ENCODE measurements at places on chromosomes 3 and 15. TPM values are rescaled to one million over a fixed set of nuclear protein-coding genes. Genes with fewer than 3 reads are reported as not detected.

DNA sequence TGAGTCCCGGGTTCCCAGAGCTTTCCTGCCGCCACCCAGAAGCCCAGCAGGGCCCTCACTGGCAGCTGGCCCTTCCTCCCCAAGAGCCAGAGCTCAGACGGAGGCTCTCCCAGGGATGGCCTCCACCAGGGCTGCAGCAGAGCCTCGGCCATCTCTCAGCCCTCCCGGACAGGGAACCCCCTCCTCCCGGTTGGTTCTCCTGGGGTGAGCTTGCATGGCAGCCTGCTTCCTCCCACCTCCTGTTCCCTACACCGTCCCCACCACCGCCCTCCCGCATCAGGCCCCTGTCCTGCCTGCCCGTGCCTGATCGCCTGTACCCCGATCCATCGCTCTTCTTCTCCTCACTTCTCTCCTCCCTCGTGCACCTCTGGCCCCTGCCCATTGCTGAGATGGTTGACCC is 24.1 kb upstream of the MUC4 start:
- no peak overlapping the region for H3K4me3 ChIP-seq
- no peaks in the 10 kb centered on the region for H3K27me3 ChIP-seq
- no peak for DNase-seq
- H3K4me1 ChIP-seq, result no peaks in the 10 kb centered on the region
- no peak overlapping the region for H3K27ac ChIP-seq

GRCh38 chr3:30606301-30607031 is at the start of gene TGFBR2:
TGFBR2 (plus strand) TSS chr3:30606601; CDS start chr3:30606884, 283 bp downstream.
- no peaks in the 10 kb centered on the region for H3K27me3 ChIP-seq
- peak within 1 kb of the TSS; percentile 100 for H3K27ac ChIP-seq
- peak; percentile 98 for DNase-seq
- no peaks in the 10 kb centered on the region for H3K36me3 ChIP-seq
- H3K4me1 ChIP-seq, result peaks cover 28% of the 10 kb centered on the region

- H3K27ac ChIP-seq, result no peak overlapping the region
- no peak overlapping the region for H3K4me3 ChIP-seq
- no peaks in the 10 kb centered on the region for H3K27me3 ChIP-seq
- no peak for DNase-seq
- H3K4me1 ChIP-seq, result no peaks in the 10 kb centered on the region
- H3K36me3 ChIP-seq, result no peaks in the 10 kb centered on the region
Measured at GRCh38 chr15:66951531-66952320, 113.7 kb upstream of the SMAD3 start.

DNA sequence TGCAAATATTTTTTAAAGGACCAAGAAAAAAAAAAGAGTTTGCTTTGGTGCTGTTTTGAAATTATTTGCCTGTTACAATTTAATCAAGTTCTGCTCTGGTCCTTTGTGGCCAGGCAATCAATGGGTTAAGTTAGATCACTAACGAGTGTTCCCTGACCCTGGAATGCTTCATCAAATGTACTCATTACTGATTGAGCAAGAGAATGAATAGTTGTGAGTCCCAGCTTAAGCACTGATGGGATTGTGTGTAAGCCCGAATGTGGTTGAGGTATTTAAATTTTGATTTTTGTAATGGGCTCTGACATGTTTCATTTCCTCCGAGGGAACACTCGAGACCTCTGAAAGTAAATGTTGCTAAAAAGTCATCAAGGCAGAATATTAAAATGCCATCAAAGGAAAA is 699.1 kb downstream of the MCTP2 start:
- H3K4me1 ChIP-seq, result no peaks in the 10 kb centered on the region
- no peak overlapping the region for H3K27ac ChIP-seq
- no peak for DNase-seq
- no peaks in the 10 kb centered on the region for H3K27me3 ChIP-seq
- H3K36me3 ChIP-seq, result no peaks in the 10 kb centered on the region

- H3K4me3 ChIP-seq, result peak overlapping the region; percentile 46
- H3K27me3 ChIP-seq, result peaks cover 35% of the 10 kb centered on the region
- DNase-seq, result no peak
- peaks cover 19% of the 10 kb centered on the region for H3K4me1 ChIP-seq
- H3K27ac ChIP-seq, result no peak overlapping the region
- H3K36me3 ChIP-seq, result no peaks in the 10 kb centered on the region
Measured at GRCh38 chr3:134795746-134796280, 753 bp downstream of the EPHB1 start.

GRCh38 chr15:73328149-73328820 is 40.5 kb downstream of the HCN4 start:
- peak; percentile 45 for DNase-seq
- H3K4me1 ChIP-seq, result no peaks in the 10 kb centered on the region
- no peak overlapping the region for H3K4me3 ChIP-seq
- no peaks in the 10 kb centered on the region for H3K27me3 ChIP-seq
- no peaks in the 10 kb centered on the region for H3K36me3 ChIP-seq
- no peak overlapping the region for H3K27ac ChIP-seq

DNA sequence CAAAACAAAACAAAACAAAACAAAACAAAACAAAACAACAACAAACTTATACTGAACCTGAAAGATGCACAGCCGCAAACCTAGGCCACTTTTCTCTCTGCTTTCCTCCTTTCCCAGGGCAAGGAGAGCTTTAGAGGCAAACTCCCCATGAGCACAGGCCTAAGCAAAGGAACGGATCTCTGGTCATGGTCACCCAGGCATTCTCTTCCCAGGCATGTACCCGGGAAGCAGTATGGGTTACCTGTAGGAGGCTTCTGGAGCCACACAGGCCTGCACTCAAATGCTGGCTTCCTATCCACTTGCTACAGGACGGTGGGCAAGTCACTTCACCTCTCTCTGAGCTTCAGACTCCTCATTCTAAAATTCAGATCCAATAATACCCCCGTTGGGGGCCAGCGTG is 171.8 kb downstream of the SMAD6 start:
- no peaks in the 10 kb centered on the region for H3K4me1 ChIP-seq
- no peak overlapping the region for H3K4me3 ChIP-seq
- no peak for DNase-seq
- H3K36me3 ChIP-seq, result no peaks in the 10 kb centered on the region
- no peaks in the 10 kb centered on the region for H3K27me3 ChIP-seq

Gene FGD5
- 84.2 TPM for total RNA-seq

Gene LRRC58
- total RNA-seq, result 21.8 TPM
